ENCODE measurements at places on chromosomes 2 and 18. TPM values are rescaled to one million over a fixed set of nuclear protein-coding genes. Genes with fewer than 3 reads are reported as not detected.

DNA sequence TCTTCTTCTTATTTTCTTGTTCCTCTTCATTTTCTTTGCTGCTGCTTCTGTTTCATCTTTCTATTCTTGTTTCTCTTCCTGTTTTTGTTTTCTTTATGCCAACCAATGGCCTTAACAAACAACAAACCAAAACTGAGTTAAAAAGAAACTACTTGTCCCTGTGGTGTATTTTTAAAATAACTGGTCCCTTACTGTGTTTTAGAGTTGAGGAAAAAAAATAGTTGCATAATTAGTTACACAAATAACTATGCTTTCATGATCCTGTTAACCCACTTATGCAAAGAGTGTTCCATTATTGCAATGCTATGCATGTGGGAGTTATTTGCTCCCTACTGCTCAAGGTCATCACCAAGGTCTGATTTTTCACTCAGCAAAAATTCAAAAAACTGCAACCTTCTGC is 39.5 kb upstream of the IMP4 start:
- no peak for DNase-seq

USP37 gene
- total RNA-seq, result 7.6 TPM

AQP4 gene
- total RNA-seq, result 0.39 TPM

DNA sequence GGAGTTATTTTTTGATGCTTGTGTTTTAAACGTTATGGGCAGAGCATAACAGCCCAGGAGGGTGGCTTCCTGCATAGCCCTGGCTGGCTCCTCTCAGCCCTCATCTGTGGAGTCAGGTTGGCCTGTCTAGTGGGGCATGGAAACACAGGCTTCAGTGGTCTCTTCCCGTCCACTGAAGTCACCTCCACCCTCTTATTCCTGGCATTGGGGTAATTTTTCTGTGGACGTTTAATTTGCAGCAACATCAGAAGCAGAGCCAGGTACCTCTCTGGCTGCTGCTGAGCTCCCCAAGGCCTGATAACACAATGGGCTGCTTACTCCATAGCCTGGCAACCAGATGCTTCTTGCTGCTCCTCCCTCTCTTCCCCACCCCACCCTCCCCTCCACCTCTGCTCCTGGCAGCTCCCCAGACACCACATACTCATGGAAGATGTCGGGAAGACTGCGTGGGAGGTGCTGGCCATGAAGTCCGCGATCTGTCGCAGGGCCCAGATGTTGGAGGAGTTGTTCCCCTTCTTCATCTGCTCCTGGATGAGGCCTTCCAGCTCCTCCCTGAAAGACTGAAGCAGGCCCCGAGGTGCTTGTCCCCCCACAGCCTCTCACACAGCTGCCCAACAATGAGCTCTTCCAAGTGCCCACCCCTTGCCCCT is 64.0 kb downstream of the ADD2 start:
- peak; percentile 18 for DNase-seq

EIF2B4 gene
- 23.8 TPM for total RNA-seq

DNA sequence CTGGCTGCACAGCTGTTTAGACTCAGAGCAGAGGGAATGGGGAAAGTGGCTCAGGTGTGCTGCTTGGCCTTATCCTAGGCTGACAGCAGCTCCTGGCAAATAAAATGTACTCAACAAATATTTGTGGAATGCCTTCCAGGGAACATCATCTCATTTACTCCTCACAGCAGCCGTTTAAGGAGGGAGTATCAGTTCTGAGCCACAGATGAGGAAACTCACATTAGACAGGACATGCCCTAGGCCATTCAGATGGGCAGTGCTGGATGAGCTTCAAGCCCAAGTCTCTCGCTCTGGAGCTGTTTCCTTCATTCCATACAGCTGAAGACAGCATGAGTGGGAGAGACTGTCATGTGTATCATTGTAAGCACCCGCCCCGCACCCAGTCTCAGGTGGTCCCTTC is 129.6 kb upstream of the CNGA3 start:
- DNase-seq, result no peak

DNA sequence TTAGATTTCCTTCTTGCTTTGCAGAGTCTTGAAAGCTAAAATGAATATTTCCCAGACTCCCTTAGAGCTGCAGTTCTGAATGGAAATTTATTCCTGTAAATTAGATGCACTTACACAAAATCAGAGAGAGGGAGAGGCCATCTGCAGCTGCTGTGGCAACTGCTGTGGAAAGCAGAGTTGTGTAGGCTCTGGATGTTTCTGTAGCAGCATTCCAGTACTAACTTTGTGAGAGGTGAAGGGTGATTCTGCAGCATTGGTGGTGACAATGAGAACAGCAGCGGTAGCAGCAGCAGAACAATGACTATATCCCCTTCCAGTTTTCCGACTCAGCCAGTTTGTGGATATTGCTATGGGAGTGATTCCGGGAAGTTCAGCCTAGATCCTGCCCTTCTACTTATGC is 433.0 kb upstream of the REG3G start:
- DNase-seq, result no peak

FBXO41 gene
- total RNA-seq, result 2.3 TPM

All from H4 (cell line).